ENCODE measurements at places on chromosomes 12 and 14. TPM values are rescaled to one million over a fixed set of nuclear protein-coding genes. Genes with fewer than 3 reads are reported as not detected.

PRPH gene
- total RNA-seq = not detected

OR11H6 gene
- not detected for total RNA-seq

C1QL4 gene
- not detected for total RNA-seq

TBPL2 gene
- total RNA-seq = not detected

IFI27 gene
- 39.5 TPM for total RNA-seq

LMO3 gene
- 0.15 TPM for total RNA-seq

TRPV4 gene
- 5.7 TPM for total RNA-seq

TRHDE gene
- total RNA-seq = 0.95 TPM

NINJ2 gene
- total RNA-seq = 6.0 TPM

ACOT6 gene
- not detected for total RNA-seq

ST8SIA1 gene
- total RNA-seq = 0.70 TPM

MRPS35 gene
- total RNA-seq = 61.5 TPM

ABHD12B gene
- not detected for total RNA-seq

IL23A gene
- total RNA-seq = 2.6 TPM

TMEM30B gene
- total RNA-seq = 26.5 TPM

HOXC12 gene
- not detected for total RNA-seq

TGM1 gene
- 770 TPM for total RNA-seq

LDHB gene
- total RNA-seq = 183 TPM

KRT74 gene
- 6.7 TPM for total RNA-seq

TAS2R7 gene
- not detected for total RNA-seq

PGAM5 gene
- 33.9 TPM for total RNA-seq

All from esophagus squamous epithelium (tissue), 5 donors.